ENCODE measurements at places on chromosomes 7 and 10.

GRCh38 chr7:156115582-156115981 lies 303.3 kb upstream of the SHH start:
- no peak for DNase-seq

DNA sequence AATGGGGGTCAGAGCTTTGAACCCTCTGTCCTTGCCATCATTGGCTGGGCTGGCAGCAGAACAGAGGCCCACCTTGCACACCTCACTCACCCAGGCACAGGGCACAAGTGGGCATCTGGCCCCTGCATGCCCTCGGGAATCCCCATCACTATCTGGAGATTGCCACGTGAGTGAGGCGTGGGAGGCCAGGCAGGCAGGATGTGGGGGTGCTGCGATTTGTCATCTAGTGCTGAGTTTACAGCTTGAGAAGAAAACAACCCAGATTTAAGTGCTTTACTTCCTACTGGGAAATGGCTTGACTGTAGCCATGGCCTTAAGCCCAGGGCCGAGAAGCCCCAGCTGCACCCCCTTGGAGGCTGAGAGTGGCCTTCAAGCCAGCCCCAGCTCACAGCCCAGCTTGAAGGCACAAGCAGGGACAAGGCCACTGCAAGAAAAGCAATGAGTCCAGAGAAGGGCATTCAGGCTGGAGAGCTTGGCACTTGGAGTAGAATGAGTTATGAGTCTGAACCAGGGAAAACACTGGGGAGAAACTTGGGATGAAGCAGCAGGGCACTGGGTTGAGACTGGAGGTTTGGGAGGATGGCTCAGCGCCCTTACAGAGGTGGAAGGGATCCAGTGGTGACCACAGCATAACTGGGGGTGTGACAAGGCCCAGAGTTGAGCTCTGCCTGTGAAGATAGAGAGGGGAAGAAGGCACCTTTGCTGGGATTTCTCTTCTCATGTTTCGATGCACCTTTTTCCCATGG lies 123.0 kb downstream of the CXCL12 start:
- peak; percentile 88 for DNase-seq

DNA sequence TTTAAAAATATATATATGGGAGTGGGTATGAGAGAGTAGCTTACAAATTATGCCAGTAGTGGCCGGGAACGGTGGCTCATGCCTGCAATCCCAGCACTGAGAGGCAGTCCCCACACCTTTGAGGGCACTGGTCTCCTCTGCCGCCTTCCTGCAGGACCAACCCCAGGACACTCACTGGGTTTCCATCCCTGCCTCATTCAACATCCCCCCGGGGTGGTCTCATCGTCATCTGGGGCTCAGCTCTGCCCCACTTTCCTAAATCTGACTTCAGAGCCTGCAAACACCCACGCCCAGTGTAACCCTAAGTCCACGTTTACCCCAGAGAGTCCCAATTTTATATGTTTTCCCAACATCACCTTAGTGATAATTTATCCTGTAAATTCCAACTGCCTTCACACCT lies 96.5 kb downstream of the DIP2C start:
- DNase-seq = no peak

- peak; percentile 29 for DNase-seq
Measured at GRCh38 chr10:78290131-78290750, 256.6 kb downstream of the RPS24 start.

All from GM23248 (cell line).